NCI-H1930 (cell line): ENCODE measurements at places on chromosomes 7 and 10.

GRCh38 chr10:33930079-33930478 lies 595.6 kb upstream of the NRP1 start:
- no peak for DNase-seq

- DNase-seq, result no peak
Measured at GRCh38 chr7:15489383-15489782, 72.4 kb downstream of the AGMO start.

DNA sequence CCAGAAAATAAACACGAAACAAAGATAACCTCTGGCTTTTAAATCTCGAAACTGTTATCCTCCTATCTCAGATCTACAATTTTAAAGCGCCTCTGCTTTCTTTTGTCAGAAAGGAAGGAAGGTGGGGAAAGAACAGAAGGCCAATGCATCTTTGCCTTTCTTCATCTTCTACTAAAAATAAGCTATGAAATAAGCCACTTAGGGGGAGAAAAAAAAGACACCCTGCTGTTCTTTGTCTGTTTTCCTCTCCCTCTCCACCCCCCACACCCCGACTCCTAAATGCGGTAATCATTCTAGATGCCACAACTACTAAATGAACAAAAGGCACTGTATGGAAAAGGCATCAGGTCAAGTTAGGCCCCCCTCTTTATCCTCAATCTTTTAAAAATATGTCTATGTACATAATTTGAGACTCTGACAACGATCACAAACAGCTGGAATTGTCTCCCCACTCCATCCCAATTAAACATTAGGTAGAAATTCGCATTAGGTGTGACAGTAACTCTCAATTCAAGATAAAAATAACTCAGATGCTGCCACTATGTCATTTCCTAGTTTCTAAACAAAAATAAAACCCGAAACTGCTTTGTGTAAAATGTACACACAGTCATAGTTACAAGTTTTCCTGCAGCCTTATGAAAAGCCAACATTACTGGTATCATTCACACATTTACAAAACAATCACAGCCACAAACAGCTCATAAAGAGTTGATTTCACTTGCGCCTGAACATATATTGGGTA lies 2.4 kb downstream of the UBE2H start:
- no peak for DNase-seq

GRCh38 chr10:76255241-76255640 lies 823.8 kb downstream of the LRMDA start:
- DNase-seq, result no peak

- DNase-seq, result no peak
Measured at GRCh38 chr10:49662169-49662830, 17.2 kb upstream of the C10orf53 start.

DNA sequence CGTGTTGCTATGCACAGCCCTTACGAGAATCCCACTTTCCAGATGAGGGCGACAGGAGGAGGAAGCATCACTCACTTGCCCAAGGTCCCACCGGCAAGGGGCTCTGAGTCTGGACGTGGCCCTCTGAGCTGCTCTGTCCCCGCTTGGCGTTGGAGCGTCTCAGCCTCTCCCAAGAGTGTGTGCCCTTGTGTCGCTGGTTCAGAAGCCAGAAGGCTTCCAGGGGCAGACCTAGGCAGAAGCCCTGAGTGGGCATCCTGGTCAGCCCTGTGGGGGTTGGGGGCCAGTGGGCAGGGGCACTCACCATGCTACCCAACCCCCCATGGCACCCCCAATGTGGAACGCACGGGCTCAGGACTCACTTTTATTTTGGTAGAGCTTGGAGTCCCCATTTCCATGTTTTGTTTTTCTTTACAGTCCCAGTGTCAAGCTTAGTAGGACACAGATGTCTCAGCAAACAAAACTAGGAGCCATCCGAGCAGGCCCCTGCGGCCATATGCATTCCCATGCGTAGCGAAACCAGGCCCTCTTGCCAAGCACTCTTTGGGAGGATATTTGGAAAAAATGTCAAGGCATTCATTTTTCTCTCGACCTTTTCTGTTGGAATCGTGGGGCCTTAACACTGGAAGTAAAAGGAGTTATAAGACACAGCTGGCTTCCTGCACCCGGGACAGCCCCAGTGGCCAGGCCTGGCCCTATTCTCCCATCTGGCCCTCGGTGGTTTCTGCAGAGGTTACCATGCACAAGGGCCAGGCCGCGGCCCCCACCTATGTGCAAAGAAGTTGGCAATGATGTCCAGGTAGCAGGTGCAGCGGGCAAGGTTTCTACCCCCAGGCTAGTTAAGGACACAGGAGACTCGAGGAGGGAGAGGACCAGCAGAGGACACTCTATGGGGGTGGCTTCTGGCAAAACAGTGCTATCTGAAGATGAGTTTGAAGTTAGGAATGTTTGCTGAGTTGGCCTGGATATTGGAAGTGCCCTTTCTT lies 97.0 kb downstream of the LHPP start:
- DNase-seq, result no peak

- no peak for DNase-seq
Measured at GRCh38 chr10:122767621-122768388, 68.2 kb upstream of the C10orf120 start.

GRCh38 chr10:95865814-95866466 lies 41.8 kb upstream of the CC2D2B start:
- DNase-seq, result no peak

DNA sequence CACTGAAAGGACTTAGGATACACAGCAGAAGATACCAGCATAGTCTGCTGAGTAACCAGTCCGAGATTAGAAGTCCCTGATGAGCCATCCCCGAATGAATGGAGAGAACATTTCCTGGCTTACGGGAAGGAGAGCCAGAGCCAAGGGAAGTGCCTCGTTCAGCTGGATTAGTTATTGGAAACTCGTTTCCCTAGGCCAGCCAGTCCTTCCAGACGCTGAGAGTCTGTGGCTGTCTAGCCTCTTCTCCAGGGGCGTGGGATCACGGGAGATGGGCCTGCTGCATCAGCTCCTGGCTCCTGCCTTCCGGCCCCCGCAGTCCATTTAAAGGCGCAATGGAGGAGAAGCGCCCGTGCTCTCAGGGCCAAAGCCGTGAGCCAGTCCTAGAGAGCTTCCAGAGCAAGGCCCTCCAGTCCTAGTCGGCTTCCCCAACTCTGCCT lies 712.8 kb downstream of the PARD3 start:
- no peak for DNase-seq

GRCh38 chr10:129075508-129075907 lies 391.5 kb upstream of the MGMT start:
- DNase-seq, result no peak

GRCh38 chr10:74213571-74214162 lies 62.6 kb downstream of the ADK start:
- DNase-seq, result no peak

GRCh38 chr10:19623321-19623720 lies 192.9 kb upstream of the PLXDC2 start:
- no peak for DNase-seq

DNA sequence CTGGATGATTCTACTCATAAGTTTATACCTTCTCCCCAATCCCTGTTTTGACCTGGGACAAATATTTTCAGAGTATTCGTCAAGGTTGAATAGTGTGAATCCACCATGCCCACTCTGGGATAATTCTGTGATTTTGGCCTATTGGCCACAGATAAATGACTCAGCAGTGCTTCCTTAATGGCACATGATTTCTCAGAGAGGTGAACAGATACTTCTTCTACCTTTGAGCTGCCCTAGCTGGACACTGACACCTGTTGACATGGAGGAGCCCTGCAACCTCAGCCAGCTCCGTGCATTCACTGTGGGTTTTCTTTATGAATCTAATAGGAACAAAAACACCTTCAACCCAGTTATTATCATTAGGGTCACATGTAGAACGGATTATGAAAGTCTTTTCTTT lies 40.9 kb upstream of the HPS1 start:
- no peak for DNase-seq

GRCh38 chr7:108327353-108327752 lies 128.9 kb downstream of the NRCAM start:
- no peak for DNase-seq
